ENCODE measurements at places on chromosomes 7 and 10.

DNA sequence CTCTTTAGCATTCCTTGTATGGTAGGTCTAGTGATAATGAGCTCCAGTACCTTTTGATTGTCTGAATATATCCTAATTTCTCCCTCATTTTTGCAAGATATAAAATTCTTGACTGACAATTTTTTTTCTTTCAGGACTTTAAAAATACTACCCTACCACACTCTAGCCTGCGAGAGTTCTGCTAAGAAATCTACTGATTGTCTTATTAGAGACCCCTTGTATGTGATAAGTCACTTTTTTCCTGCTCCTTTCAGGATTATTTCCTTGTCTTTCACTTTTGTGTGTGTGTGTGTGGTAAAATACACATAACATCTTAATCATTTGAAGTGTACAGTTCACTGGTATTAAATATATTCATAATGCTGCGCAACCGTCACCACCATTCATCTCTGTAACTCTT, 68.7 kb upstream of the PPP1R9A start:
- DNase-seq: no peak

GRCh38 chr10:23202779-23203178, 10.7 kb downstream of the PTF1A start:
- no peak for DNase-seq

- no peak for DNase-seq
Observed at GRCh38 chr10:36666451-36666850, 458.9 kb upstream of the ANKRD30A start.

- DNase-seq: no peak
Observed at GRCh38 chr7:107953924-107954303, 49.0 kb downstream of the LAMB1 start.

GRCh38 chr7:150755473-150756099, 18.4 kb downstream of the GIMAP5 start:
- no peak for DNase-seq

DNA sequence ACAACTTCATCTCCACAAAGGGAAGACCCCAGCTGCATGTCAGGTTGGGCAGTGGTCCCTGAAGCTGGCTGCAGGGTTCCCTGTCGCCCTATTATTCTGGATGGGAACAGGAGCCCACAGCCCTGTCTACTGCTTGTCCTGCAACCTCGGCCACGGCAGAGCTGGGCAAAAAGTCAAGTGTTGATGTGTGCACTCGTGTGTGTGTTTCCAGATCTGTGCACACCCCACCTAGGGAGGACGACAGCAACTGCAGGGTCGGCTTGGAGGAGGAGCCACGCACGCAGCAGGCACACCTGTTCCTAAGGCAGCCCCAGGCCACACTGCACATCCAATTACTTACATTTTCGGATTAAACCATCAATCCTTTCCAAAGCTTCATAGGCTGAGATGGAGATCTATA, 23.6 kb downstream of the PITRM1 start:
- no peak for DNase-seq

DNA sequence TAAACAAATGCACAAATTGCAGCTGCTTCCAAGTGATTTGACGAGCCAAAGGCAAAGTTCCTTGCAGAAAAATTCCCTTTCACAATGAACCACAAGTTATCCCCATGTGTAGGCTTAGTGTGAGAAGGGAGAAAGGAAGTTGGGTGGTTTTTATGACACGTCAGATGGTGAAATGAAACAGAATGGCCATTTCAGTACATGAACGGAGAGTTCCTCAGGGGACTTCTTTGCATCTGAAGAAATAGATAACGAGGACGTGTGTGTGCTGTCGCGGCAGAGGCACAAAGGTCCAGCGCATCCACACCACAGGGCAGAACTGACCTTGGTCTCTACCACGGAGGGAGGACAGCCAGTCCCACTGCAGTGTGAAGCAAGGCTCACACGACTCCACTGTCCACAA, 135.9 kb downstream of the PAXIP1 start:
- no peak for DNase-seq

DNA sequence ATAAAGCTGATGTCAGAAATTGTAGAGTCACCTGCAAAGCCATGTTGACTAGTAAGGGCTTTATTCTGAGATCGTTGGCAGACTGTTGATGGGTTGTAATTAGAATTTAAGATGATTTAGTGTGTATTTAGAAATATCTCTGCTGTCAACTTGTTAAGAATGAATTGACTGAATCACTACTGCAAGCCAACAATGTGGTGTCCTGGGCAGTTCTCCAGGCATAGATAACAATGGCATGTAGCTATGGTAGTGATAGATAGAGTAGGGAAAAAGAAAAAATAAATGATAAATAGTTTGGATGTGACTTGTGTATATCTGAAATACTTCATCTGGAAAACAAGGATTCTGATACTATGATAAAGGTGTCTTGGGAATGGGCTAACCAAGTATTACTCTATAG, 640.2 kb downstream of the ARL4A start:
- DNase-seq: no peak

- no peak for DNase-seq
Observed at GRCh38 chr7:1505731-1506550, 1.8 kb upstream of the INTS1 start.

GRCh38 chr7:127514499-127514898, 70.9 kb downstream of the GCC1 start:
- peak; percentile 24 for DNase-seq

DNA sequence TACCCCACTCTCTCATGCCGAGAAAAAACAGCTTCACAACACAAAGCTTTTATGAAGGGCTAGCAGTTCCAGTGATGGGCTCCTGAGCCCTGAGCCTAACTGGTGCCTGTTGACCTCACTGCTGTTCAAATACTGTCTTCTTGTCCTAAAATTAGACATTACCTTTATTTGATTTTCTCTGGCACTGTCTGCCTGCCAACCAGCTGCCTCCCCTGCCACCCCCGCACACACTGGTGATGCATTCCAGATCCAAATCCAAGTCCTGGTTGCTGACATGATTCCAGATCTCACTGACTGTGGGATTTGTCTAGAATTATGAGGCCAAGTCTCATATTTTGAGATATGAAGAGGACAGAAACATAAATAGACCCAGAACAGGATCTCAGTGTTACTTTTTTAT, 816.2 kb downstream of the NRG3 start:
- no peak for DNase-seq

GRCh38 chr10:48602401-48603135, 2.3 kb downstream of the ARHGAP22 start:
- no peak for DNase-seq

DNA sequence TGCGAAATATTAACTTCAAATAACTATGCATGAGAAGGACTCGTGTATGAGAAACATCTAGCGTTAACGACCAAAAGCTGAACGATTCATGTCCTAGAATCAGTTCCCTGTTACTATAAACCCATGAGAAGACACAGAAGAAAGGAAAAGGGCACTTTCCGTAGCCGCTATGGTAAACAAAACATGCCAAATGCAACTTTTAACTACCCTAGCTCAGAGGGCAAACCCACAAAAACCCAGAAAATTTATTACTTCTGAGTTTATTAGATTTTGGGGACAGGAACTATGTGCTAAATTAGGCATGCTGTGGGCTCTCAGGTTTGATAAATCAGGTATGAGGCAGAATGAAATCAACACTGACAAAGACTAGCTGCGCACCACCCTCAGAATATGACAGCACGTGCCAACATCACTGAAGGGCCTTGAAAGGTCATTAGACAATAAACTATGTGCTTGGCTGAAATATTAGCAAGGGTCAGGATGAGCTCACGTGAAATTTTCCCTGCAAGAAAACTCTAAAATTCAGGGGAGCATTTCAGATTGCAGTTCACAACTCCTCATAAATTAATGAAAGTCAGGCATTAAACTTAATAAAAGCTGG, 102.6 kb downstream of the GLI3 start:
- no peak for DNase-seq

GRCh38 chr10:62384447-62385081, 10.4 kb downstream of the ZNF365 start:
- DNase-seq: no peak

GRCh38 chr10:73503037-73503436, 7.2 kb upstream of the PPP3CB start:
- DNase-seq: no peak

- no peak for DNase-seq
Observed at GRCh38 chr7:94787285-94787684, 120.1 kb upstream of the PPP1R9A start.

DNA sequence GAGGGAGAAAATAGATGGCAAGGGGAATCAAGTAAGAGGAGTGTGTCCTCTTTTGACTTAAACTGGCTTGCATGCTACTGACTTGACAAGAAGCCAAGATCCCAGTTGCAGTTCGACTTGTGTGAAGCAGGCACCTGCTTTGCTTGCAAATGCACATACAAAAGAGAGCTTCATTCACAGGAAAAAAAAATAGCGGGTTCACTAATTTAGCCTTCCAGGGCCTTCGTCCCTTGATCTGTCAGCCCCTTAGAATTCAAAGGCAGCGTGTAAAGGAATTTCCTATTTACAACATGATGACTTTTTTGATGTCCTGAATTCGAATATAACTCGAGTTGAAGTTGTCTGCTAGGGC, 192.1 kb downstream of the CELF2 start:
- no peak for DNase-seq

DNA sequence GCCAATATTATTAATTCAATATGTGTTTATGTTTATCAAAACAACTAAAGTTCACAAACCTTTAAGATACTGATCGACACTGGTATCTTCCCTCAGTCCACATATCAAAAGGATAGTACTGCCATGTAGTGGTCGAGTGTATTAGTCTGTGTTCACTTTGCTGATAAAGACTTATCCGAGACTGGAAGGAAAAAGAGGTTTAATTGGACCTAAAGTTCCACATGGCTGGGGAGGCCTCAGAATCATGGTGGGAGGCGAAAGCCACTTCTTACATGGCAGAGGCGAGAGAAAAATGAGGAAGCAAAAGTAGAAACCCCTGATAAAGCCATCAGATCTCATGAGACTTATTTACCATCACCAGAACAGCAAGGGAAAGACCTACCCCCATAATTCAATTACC, 325.4 kb upstream of the PHF14 start:
- DNase-seq: no peak

GRCh38 chr7:158268816-158269535, 318.6 kb downstream of the PTPRN2 start:
- no peak for DNase-seq

DNA sequence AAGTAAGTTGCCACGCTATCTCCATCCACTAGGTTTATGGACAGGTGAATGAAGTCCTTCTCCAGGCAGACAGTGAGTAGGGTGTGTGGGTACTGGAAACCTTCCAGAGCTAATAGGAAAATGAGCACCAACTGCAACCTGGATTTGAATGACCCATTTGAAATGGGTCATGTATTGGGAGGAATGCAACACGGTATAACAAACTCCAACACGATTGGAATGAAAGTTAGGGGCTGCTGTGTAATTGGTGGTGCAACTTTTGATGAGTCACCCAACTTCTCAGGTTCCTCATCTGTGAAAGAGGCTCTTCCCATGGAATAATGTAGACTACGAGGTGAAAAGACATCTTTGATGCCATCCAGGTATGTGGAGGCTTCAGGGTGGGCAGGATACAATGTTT, 241.4 kb upstream of the PODXL start:
- DNase-seq: no peak

GRCh38 chr7:48781752-48782151, 142.6 kb upstream of the CDC14C start:
- no peak for DNase-seq

GRCh38 chr10:31972519-31973041, 43.9 kb upstream of the ARHGAP12 start:
- no peak for DNase-seq
